ENCODE measurements at places on chromosomes 2 and 18.

DNA sequence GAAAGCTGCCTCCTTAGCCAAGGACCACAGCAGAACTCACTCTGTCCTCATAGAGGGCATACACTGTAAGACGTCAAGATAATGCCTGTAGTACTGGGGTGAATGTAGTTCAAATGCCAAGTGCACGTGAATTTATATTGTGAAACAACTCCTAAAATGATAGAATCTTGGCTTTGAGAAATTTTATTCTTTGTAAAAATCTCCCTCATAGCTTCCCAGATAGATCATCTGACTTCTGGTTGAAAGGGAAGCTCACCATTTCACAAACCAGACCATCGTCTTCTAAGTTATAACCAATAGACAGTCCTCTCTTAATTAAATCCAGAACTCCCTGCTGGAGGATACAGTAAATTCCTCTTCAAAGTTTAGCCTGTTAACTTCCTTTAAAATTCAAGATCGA lies 110.9 kb upstream of the MSTN start:
- no peak for DNase-seq

DNA sequence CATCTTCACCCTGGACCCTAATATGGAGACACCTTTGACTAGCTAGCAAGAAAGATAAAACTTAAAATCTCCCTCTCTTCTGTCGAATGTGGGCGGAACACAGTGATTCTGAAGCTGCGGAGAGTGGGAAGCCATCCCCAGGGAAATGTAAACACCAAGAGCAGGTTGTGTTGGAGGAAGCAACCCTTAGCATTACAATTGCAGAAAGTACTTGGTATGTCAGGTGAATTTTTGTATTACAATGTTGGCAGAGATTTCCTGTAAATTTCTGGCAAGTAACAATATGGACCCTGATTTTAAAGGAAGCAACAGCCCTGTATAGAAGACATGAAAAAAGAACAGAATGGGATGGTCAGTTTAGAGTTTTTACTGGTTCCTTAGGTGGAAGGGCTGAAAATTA lies 35.8 kb downstream of the TSN start:
- DNase-seq, result no peak

- DNase-seq, result no peak
These were observed 1.4 kb upstream of the NRP2 start for GRCh38 chr2:205680903-205681302.

GRCh38 chr2:134232868-134233727 lies 20.8 kb upstream of the MGAT5 start:
- DNase-seq, result no peak

GRCh38 chr2:118846953-118847761 lies at the start of gene EN1:
Gene EN1 (minus strand): TSS chr2:118847648. CDS start chr2:118847167, 481 bp downstream.
- DNase-seq, result no peak

- DNase-seq, result no peak
These were observed 267.6 kb downstream of the RBM43 start for GRCh38 chr2:150994076-150994475.

GRCh38 chr2:224657349-224657748 lies 58.8 kb downstream of the CCDC195 start:
- DNase-seq, result no peak

- no peak for DNase-seq
These were observed 62.1 kb upstream of the OTOS start for GRCh38 chr2:240202586-240202985.

DNA sequence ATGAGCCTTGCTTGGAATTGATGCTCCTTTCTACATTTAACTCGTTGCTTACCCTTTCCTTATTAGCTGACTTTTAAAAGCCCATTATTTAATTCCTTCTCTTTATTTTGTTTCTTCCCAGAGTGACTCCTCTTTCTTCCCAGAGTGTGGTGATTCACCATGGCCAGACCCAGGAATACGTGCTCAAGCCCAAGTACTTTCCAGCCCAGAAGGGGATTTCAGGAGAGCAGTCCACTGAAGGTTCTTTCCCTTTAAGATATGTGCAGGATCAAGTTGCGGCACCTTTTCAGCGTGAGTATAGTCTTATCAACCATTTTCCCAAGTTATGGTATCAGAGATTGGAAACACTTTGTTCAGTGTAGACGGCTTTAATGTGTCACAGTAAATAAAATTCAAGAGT lies 163.7 kb downstream of the LTBP1 start:
- DNase-seq, result no peak

GRCh38 chr18:33611525-33612135 lies 33.6 kb downstream of the ASXL3 start:
- no peak for DNase-seq

GRCh38 chr2:15169326-15170069 lies 391.6 kb downstream of the NBAS start:
- no peak for DNase-seq

GRCh38 chr2:187054501-187055319 lies 205.7 kb upstream of the ZSWIM2 start:
- DNase-seq, result no peak

- DNase-seq, result no peak
These were observed 14.4 kb upstream of the PIK3C3 start for GRCh38 chr18:41940506-41941215.

GRCh38 chr18:62289047-62289446 lies 36.1 kb upstream of the TNFRSF11A start:
- DNase-seq, result no peak

GRCh38 chr2:240806006-240806405 lies 14.0 kb downstream of the KIF1A start:
- no peak for DNase-seq

GRCh38 chr2:188024811-188025210 lies 266.9 kb upstream of the GULP1 start:
- no peak for DNase-seq

DNA sequence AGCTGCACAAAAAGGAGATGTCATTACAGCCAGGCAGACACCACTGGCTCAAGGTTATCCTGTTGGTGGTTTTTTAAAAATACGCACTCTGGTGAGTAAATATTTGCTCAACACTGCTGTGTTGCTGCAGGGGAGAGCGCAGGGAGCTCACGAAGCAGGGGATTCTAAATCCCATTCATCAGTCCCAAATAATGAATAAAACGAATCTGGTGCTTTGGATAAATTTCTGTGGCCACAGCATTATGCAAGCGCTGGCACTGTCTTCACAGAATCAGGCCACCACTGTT lies 256.2 kb downstream of the HDAC4 start:
- DNase-seq, result no peak
